NCI-H1694 (cell line): ENCODE measurements at places on chromosomes 6 and 20.
A peak's percentile ranks its signal among the peaks of the same experiment; 100 is the strongest.

DNA sequence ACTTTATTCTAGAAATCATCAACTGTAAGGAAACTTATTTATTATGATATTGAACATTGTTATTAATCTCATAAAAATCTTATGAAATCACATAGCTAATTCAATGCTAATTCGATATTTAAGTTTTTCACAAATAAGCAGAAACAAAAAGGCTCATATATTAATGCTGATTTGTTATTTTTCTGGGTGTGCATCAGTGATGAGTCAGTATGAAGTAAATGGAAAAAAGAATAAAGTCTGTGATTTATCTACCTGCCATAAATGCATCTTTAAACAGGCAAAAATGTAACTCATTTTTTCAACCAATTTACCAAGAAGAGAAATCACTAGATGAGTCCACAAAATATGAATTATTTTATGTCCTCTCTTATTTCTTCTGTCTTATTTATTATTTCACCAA, 253.5 kb downstream of the PTPRK start:
- DNase-seq: no peak

GRCh38 chr6:14499841-14500240, 382.3 kb downstream of the CD83 start:
- no peak for DNase-seq

GRCh38 chr20:58623579-58624473, 27.3 kb upstream of the STX16 start:
- no peak for DNase-seq

- no peak for DNase-seq
Observed at GRCh38 chr6:31558631-31559500, 11.5 kb downstream of the NFKBIL1 start.

DNA sequence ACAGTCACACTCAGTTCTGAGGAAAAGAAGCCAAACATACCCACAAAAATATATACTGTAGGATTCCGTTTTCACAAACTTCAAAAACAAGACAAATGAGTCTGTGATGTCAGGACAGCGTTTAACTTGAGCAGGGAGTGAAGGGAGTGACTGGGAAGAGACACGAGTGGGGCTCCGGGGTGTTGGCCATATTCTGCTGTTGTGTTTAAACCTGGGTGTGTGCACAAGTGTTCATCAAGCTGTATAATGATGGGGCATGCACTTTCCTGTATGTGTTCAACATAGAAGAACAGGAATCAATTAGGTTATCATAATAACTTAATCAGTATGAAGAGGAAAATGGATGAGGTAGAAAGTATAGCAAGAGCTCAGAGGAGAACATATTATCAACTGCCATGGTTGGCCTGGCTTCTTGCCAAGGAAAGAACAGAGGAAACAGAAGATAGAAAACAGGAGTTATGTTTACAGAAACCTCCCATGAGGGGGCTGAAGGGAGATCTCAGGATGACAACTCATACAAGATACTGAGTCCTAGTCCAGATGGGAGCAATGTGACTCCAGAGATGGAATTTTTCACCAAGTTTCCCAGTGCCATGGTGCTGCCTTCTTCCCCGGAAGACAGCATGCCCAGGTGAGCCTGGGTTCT, 15.1 kb upstream of the AFDN start:
- peak; percentile 5 for DNase-seq

DNA sequence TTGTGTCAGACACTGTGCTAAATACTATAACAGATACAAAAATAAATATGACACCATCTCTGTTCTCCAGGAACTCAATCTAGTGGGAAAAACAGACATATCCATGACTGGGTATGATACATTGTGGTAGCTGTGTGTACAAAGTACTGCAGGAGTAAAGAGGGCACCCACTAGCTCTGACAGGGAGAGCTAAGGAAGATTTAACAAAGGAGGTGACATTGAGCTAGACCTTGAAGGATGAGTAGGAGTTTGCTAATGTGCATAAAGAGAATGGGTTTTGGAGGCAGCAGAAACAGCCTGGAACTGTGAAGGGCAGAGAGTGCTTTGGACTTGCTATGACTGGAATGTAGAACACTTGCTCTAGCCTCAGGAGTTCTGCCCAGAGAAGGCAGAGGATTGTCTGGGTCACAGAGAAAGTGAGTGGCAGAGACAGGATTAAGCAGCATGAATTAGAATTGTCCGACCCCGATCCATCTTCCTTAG, 14.4 kb downstream of the MMP24 start:
- no peak for DNase-seq

DNA sequence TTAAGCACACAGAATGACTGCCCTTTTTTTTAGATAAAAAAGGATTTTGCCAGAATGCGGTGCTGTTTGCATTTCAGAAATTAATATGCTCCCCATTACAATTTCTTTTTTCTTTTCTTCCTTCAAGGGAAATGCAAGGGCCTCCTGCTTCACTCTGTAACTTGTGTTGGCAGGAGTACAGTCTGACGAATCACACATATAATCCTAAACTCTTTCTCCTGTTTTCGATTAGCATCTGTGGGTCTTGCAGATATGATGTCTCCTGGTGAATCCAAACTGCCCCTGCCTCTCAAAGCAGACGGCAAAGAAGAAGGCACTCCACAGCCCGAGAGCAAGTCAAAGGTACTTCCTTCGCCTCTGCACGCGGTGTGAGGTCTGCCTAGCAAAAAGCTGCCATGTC, 149.5 kb downstream of the TMEM242 start:
- DNase-seq: no peak

- DNase-seq: no peak
Observed at GRCh38 chr6:20954315-20954714, 420.1 kb downstream of the CDKAL1 start.

DNA sequence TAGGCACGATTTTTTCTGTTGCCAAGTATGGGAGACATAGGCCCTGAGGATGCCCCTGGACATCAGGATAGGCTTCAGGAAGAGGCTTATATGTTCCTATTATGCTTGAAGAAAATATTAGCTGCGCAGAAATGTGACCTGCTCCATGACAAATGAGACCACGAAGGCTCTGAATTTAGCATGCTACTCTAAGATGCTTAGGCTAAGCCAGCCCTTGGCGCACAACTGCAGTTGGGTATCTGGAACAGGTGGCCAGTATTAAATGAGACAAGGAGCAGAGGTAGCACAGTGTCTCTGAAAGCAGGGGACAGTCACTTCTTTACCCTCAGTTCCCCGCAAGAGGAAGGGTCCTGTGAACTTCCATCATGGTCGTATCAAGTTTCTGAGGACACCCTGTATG, 90.0 kb downstream of the RREB1 start:
- DNase-seq: no peak

- no peak for DNase-seq
Observed at GRCh38 chr20:31685853-31686643, 36.6 kb downstream of the BCL2L1 start.

DNA sequence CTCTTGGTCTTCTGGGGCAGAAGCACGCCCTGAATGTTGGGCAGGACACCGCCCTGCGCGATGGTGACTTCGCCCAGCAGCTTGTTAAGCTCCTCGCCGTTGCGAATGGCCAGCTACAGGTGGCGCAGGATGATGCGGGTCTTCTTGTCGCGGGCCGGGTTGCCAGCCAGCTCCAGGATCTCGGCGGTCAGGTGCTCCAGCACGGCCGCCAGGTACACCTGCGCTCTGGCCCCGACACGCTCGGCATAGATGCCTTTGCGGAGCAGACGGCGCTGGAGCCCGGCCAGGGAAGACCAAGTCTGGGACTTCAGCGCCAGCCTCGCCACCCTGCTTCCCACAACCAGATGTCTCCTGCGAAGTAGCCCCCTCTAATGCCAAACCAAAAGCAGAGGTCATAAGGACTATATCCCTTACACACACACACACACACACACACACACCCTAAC, 8.0 kb upstream of the SLC17A3 start:
- DNase-seq: no peak

DNA sequence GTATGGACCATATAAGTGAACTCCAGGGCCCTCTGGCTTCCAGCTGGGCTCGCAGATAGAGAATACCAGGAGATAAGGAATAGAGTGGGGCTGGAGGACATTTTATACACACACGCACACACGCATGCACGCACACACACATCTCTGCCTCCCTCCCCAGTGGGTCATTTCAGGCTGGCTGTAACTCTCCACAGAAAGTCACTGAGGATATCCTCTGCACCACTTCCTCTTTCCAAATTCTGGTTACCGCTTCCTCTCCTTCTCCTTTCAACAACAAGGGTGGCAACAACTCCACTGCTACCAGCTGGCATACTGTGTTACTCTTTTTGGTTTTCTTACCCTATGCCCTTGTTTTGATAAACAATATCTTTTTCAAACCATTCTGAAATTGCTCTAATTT, 280.2 kb downstream of the COL12A1 start:
- no peak for DNase-seq

GRCh38 chr20:18059603-18060002, 1.9 kb upstream of the OVOL2 start:
- DNase-seq: no peak

- no peak for DNase-seq
Observed at GRCh38 chr6:160218810-160219209, 39.8 kb downstream of the SLC22A2 start.

DNA sequence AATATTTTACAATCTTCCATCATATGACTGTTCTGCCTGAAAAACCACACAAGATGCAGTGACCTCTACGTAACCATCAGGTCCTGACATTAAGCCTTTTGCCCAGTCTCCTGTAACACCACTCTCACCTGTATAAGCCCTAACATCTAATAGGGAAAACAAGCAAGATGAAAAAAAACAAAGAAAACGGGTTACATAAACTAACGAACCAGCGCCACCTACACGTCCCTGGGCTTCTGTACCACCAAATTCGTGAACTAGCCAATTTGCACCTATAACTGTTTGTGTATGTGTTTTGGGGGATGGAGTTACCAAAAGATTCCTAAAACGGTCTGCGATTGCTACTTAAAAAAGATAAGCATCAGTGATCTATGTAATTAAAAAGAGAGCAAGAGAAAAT, 70.2 kb downstream of the BLOC1S5 start:
- DNase-seq: no peak

DNA sequence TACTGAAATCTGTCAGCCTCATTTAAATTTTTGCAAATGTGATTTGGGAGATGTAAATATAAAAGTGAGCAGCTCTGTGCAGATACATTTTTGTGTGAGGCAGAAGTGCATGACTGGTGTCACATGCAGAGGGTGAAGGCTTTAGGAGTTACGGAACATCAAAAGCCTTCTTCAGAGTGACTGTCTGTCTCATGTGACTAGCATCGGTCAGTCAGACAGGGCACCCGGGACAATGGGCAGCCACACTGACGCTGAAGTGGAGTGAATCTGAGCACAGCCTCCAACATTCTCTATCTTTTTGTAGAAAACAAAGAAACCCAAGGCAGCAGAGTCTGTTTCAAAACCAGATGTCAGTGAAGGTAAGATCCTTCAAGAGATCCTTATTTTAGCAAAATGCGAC, 7.9 kb upstream of the FAM209A start:
- no peak for DNase-seq
